Stimulated activated CD4-positive, alpha-beta T cell treated with anti-CD3 and anti-CD28 coated beads, Interleukin-1b, Interleukin-23, amount 100 ng/mL, for 1 hour (primary cell): ENCODE measurements at places on chromosomes 1 and 21.

DNA sequence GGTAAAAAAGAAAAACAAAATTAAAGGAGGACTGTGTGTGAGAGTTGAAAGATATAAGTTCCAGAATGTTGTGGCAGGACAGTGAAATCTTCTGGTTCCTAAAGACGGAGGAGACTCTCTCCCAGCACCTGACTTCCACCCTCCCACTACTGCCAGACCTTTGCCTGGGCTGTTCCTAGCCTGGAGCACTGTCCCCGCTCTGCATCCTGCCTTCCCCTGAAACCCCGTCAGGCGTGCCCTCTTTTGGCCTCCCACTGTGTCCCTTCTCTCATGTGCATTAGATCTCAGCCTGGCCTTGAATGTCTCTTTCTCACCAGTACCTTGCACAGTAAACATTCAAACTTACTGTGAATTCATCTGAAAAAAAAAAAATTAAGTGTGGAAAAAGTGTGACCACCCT, 74.1 kb downstream of the VPS26C start:
- DNase-seq: no peak

DNA sequence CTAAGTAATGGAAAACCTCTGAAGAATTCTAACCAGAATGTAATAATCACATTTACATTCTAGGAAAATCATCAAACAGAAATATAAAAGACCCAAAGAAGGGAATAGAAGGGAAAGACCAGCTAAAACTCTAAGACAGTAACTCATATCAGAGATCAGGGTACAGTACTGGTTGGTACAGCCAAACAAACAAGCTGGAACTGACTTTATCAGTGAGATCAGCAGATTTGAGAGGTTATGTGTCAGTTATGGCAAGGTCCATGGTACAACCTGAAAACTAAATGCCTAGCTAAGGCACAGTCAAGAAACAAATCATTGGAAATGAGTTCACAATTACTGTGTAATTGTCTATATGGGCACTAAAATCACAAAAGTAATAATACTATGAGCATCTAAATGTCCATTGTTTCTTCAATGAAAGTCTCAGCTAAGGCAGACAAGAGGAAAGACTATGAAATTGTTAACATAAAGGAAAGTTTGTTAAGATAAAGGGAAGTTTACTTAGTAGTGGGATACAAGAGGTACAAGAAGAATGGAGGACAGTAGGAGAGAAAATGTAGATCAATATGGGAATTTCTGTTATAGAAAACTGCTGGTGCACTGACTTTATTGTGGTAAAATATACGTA, 75.8 kb downstream of the TRIM33 start:
- DNase-seq: no peak

DNA sequence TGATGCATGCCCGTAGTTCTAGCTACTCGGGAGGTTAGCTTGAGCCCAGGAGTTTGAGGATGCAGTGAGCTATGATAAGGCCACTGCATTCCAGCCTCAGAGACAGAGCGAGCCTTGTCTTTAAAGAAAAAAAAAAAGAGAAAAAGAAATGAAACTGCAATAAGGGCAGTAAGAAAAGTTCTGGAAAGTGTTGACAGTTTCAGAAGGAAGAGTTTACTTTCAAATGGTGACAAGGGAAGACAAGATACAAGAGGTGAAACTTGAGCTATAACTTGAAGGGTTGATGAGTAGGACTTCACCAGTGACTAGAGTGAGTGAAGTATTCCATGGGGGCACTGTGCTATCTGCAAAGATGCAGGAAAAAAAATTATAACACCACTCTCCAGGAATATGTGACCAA, 125.0 kb downstream of the AKT3 start:
- DNase-seq: no peak

DNA sequence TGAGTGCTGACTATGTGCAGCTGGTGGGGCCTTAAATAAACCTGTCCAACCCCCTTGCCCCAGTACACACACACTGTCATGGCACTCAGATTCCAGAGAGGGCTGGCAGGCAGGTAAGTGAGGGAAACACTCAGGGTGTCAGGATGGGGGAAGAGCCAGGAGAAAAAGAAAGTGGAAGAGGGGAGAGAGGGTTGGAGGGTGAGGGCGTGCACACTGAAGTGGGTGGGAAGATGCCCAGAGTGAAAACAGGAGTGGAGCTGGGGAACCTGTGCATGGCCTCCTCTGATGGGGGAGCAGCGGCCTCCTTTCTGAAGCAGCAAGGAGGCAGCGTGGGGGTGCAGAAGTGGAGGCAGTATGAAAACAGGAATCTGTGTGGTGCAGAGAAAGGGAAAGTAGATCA, 160.6 kb upstream of the JUN start:
- no peak for DNase-seq
